ENCODE measurements at places on chromosomes 7 and 10. TPM values are rescaled to one million over a fixed set of nuclear protein-coding genes. Genes with fewer than 3 reads are reported as not detected.

NKX2-3 gene
- not detected for total RNA-seq

ANLN gene
- 1.8 TPM for total RNA-seq

KCP gene
- total RNA-seq = not detected

C10orf105 gene
- total RNA-seq = not detected

MOGAT3 gene
- not detected for total RNA-seq

ADIRF gene
- total RNA-seq = 41.6 TPM

ZNF117 gene
- total RNA-seq = 0.78 TPM

CH25H gene
- 1.1 TPM for total RNA-seq

PCLO gene
- total RNA-seq = not detected

SLC26A5 gene
- total RNA-seq = not detected

VAX1 gene
- total RNA-seq = not detected

ARMS2 gene
- not detected for total RNA-seq

ZFAND4 gene
- total RNA-seq = 14.7 TPM

PLAU gene
- 0.83 TPM for total RNA-seq

TMEM236 gene
- 0.27 TPM for total RNA-seq

CPA4 gene
- total RNA-seq = not detected

GRCh38 chr10:29698773-29699490, 64.2 kb upstream of the SVIL start:
- DNase-seq = no peak

DNA sequence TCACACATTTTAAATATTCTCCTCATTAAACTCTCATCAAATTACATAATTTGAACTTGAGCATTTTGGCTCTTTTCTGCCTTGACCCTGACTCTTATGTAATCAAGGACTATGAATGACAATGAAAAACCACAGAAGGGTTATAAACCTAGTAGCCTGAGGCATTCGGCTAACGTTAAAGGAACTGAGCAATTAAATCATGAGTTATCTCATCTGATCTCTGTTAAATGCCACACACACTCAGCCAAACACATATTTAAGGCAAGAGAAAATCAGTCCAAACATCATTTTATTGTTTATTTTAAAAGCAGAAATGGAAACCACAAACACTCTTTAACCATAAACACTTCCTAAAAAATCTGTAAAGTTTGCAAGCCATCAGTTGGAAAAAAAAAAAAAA, 204.3 kb downstream of the DGKI start:
- DNase-seq = no peak

DNA sequence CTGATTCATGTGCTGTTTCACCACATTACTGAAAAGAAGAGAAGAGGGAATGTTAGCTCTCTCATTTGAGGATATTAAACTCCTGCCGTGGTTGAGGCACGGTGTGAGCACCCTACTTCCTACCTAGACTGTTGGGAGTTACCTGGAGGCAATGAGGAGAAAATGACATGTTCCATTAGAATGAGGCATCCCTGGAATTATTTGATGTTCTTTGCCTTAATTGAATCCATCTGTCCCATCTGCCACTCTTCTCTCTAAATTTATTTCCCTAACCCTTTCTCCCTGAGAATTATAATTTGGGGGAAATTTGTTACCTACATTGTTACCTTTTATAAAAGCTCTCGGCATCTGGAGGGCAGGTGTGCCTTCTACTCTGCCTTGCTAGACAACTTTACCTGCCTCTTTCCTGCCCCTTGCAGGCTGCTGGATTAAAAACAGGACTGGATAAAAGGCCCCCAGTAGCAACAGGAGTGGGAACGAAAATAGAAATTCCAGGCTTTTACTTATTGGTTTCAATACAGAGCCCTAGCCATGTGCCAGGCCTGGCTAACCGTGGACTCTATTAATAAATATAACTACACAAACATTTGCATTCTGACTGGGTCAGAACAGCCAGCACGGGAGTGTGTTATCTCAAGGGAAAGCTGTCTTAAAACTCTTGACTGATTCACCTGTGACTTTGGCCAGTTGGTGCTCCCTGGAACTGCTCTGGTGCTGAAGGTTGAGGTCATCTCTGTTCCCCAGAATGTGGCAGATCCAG, 4.4 kb upstream of the ATXN7L1 start:
- DNase-seq = no peak

GRCh38 chr10:305034-305433, 169.8 kb downstream of the ZMYND11 start:
- no peak for DNase-seq

GRCh38 chr7:117014099-117014656, 60.9 kb downstream of the ST7 start:
- no peak for DNase-seq

GRCh38 chr7:131533151-131533559, 23.3 kb downstream of the PODXL start:
- no peak for DNase-seq

- DNase-seq = no peak
Measured at GRCh38 chr7:138921277-138921676, 59.9 kb downstream of the KIAA1549 start.

DNA sequence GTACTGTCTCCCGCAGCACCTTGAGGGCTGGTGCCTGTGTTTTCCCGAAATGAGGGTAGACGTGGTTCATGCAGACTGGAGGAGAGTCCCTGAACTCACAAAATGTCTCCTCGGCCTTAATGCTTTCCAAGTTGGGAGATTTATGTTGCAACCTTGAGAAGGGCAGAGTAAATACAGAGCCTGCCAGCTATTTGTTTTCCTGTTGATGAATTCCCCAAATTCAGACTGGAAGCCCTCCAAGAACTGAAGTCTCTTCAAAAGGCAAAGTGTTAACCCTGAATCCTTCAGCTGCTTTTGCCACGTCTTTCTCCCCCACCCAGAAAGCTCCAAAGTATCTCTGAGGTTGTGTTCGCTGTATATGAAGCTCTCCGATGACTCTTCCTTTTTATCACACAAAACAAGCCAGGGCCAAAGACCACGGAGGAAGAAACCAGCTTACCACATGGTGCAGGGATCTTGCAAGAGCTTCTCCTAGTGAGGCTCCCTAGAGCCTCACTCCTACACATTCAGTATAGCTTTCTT, 254.7 kb upstream of the NFE2L3 start:
- DNase-seq = no peak

GRCh38 chr10:80599424-80599847, 61.7 kb downstream of the SH2D4B start:
- no peak for DNase-seq

DNA sequence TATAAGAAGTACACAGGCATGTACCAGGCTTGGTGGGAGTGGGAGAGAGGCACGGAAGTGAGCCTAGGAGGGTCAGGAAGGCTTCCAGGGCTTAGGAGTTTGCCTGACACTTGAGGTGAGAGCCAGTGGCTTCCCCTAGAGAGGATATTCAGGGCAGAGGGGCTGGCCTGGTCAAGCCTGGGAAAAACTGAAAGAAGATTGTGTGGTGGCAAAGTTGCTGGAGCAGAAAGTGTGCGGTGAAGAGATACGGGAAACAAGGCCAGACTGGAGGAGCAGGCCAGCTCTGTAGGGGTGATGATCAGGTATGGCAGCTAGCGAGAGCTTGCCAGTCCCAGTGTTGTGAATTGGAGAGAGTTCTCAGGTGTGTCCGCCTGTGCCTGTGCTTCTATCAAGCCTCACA, 129.9 kb downstream of the CCNY start:
- no peak for DNase-seq

- no peak for DNase-seq
Measured at GRCh38 chr7:47580175-47580706, 1.7 kb downstream of the TNS3 start.

DNA sequence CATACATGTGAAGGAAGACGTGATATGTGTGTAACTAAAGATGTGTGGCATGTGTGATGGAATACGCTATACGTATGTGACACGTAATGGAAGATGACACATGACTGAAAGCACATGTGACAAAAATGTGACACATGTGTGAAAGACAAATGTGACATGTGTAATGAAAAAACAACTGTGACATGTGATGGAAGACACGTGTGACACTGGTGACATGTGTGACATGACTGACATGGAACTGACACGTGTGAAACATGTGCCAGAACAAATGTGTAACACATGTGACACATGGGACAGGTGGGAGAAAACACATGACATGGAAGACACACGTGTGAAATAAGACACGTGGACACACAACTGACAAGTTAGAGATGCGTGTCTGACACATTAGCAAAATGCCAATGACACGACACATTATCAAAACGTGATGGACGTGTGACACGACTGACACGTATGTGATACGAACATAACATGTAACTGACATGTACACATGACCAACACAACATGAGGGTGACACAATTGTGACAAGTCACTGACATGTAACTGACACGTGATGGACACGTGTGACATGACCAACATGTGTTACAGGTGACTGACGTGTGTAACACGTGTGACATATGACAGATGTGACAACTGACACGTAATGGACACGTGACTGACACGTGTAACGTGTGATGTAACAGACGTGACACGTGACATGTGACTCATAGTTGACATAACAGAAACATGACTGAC, 24.4 kb downstream of the CRPPA start:
- DNase-seq = no peak

GRCh38 chr10:123262456-123262855, 108.3 kb downstream of the BUB3 start:
- DNase-seq = no peak

DNA sequence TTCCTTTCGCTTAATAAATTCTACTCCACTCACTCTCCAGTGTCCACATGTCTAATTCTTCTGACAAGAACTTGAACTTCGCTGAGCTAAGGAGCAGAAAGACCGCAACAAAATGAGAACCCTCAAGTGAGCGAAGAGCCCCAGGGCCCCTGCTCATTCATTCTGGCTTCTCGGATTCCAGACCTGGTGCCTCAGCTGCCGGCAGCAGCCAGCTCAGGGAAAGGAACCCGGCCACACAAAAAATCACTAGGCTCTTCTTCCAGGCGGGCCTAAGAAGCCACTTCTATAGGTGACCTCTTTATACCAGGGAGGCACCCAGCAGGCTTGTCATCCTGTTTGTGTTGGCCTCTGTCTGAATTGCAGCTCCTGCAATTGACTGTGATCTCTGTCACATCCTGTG, 33.3 kb downstream of the OTUD1 start:
- DNase-seq = no peak

GRCh38 chr7:47832105-47832715, 116.1 kb downstream of the PKD1L1 start:
- no peak for DNase-seq
